Bladder microvascular endothelial cell (primary cell): ENCODE measurements at places on chromosomes 2 and 18. TPM values are rescaled to one million over a fixed set of nuclear protein-coding genes. Genes with fewer than 3 reads are reported as not detected.

L3MBTL4 gene
- total RNA-seq, result 0.16 and 10.8 TPM in 2 replicates

SPAG16 gene
- total RNA-seq, result 7.8 and 13.3 TPM in 2 replicates

MGAT4A gene
- total RNA-seq, result 23.8 and 25.7 TPM in 2 replicates

IL36B gene
- not detected in 2 replicates for total RNA-seq

CCDC138 gene
- total RNA-seq, result 5.2 and 6.6 TPM in 2 replicates

UGT1A4 gene
- total RNA-seq, result not detected in 2 replicates
